ENCODE measurements at places on chromosomes 2 and 18.

DNA sequence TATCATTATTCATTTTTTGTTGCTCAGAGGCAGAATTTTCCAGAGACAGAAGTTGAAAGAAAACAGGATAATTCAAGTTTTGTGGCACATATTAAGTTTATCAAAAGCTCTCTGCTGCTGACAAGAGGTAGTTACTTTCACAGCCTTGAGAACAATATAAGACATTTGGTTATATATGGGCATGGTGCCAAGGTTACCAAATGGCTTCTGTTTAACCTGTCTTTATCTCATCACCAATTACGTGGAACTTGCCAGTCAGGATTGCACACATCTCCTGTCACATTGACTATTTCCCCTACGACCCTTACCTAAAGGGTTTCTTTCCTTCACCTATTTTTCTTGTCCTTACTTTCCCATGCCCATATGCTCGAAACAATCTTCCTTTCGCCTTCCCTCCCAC, 35.9 kb downstream of the KLF7 start:
- DNase-seq, result no peak

DNA sequence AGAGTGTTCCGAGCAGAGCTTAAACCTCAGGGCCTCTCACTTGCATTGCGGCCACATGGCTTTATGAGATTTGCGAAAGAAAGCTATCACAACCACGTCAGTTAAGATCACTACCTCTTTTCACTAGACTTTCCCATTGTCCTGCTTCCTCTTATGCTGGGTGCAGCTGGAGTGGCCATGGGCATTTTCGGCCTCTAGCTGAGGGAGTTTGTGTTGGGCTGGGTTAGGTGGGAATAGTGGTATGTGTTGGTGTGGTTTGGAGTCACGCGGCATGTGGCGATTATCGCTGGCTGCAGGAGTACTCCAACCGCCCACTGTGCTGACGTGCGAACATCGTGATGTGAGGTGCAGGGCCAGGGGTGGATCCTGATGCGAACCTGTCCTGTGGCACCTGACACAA, 27.1 kb downstream of the RALB start:
- no peak for DNase-seq

DNA sequence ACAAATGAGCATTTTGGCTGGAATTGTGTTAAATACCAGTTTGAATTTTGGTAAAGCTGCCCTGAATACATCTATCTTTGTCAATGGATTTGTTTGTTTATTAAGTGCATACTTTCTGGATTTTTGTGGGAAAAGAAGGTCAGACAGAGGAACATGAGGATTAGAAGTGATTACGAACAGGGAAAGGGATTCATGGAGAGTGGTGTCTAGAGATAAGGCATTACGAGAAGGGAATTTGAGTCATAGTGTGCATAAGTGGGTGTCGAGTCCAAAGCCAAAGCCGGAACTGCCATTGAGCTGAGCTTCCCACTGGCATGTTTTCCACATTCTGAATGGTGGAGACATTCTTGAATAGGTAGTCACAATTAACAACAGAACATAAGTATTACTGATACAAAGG, 68.9 kb upstream of the EFEMP1 start:
- no peak for DNase-seq

DNA sequence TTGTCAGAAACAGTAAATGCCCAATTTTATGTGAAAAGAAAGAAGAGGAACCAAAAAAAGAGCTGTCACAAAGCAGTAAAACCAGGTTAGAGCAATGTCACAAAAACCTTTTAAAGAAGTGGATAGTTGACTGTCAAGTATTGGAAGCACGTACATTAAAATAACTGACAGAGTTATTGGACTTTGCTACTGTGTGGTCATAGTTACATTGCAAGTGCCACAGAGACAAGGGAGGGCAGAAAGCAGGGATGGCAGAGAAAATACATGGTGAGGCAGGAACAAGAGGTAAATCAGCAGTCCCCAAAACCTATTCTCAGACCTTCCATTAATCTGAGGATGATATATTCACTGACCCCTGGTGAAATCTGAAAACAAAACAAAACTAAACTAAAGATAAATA, 116.3 kb downstream of the LRP1B start:
- no peak for DNase-seq

GRCh38 chr2:143284087-143284675, 155.0 kb downstream of the ARHGAP15 start:
- no peak for DNase-seq

DNA sequence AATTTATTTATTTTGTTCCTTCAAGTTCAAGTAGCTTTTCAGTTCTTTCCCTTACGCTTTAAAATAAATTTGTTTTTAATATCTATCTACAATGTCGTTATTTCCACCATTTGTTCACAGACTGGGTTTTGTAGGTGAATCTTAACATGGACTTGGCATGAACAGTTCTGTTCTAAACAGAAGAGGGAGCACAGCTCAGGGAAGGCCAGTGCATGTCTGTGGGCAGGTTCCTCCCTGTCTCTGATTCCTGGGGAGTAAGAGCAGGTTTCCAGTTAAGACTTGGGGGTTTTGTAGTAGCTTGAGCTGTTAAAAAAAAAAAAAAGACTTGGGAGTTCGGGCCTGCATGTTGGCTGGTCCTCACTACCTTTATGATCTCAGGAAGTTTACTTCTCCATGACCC, 11.1 kb downstream of the TTL start:
- no peak for DNase-seq

- no peak for DNase-seq
These were observed 252.5 kb downstream of the SMAD2 start for GRCh38 chr18:47677952-47678351.

DNA sequence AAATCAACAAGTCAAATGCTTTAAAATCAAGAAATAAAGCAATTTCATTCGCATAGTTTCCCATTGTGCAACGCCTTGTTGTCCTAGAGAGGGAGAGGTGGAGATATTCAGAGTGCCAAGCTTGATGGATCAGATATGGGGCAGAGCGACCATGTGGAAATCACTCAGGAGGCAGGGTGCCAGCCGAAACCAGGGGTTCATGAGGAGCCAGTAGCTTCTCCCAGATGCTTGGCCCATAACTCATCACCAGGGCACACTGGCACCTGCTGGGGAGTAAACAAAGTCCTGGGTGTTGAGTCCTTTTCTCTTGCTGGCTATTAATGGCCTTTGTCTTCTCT, 53.0 kb upstream of the ASAP2 start:
- DNase-seq, result peak; percentile 29

- DNase-seq, result no peak
These were observed 403.0 kb downstream of the NBAS start for GRCh38 chr2:15158100-15158499.

DNA sequence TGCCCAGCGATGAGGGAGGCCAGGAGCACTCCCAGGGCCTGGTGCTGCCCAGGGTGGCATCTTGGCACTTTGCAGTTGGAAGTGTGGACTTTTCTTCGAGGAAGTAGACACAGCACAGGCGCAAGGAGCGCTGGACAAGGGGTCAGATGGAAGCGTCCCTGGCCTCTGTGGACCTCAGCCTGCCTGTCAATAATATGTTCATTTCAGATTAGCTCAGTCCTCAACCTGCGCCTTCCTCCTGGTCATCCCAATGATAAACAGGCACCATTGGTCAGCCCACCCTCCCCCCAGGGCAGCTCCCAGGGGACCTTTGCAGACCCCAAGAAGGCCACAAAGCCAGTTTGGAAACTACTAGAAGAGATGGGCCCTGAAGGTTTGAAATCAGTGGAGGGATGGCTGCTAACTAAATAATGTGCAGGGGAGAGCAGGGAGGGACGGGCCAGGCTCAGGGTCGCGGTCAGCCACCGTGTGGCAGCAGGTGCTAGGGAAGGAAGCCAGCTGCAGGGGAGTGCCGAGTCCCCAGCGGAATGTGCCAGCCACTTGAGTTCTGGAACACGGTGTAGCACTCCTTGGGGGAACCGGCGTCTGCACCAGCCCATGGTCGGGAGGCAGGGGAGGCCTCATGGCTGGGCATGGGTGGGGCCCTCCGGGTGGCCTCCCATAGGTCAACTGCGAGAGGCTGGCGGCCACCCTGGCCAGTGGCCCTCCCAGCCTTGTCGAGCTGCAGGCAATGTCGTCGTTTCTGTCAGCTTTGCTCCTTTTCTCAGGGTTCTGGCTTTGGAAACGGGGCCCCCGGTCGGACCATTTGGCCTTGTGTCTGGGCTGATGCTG, 59.9 kb downstream of the ADI1 start:
- peak; percentile 67 for DNase-seq

- DNase-seq, result no peak
These were observed 104.0 kb downstream of the SMAD2 start for GRCh38 chr18:47826157-47827074.

DNA sequence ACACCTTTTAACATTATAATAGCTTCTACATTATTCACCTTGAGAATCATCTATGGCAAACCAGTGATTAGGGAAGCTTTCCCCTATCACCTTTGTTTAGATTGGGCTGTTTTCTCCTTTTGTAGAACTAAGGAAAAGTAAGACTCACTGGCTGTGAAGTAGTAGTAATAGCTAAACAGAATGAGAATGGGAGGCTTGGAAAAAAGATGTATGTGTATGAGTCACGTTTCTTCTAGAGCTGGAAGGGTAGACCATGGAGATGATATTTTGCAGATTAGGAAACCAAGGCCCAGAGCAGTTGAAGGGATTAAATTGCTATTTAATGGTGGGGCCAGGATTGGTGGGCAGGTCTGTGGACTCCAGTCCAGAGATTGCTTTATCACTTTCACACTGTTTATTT, 214.5 kb downstream of the MCFD2 start:
- no peak for DNase-seq

DNA sequence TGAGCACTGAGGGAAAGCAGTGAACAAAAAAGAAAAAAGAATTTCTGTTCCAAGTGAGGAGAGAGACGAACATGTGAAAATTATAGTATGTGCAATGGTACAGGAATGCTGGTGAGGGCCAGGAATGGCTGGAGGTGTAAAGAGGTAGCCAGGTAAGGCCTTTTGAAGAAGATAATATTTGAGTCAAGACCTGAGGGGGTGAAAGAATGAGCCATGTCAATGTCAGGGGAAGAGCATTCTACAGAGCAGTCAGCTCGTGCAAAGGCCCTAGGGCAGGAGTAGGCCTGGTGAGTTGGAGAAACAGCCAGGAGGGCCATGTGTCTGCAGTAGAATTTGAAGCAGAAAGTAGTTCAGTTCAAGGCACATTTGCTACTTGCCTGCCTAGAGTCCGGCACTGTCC, 12.4 kb upstream of the RPL31 start:
- no peak for DNase-seq

DNA sequence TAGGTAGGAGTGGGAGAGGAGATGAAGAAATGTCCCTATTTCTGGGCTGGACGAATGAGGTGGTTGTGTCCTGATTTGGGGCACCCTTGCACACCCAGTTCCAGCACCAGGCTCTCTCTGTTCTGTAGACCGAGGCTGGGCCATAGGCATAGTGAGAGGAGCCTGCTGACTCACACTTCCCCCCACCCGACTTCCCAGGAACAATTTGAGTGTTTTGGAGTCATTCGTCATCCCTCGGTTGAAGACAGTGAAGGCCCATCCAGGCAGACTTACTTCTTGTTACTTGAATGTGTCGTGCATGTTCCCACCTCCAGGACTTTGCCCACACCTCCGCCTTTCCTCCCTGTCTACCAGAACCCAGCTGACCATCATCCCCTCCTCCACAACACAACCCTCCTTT, 179.1 kb downstream of the HAUS1 start:
- DNase-seq, result no peak

- peak; percentile 86 for DNase-seq
These were observed at the start of gene NFU1 for GRCh38 chr2:69436938-69437750. NFU1 (minus strand) TSS chr2:69437435; CDS start chr2:69437422, 13 bp downstream.

DNA sequence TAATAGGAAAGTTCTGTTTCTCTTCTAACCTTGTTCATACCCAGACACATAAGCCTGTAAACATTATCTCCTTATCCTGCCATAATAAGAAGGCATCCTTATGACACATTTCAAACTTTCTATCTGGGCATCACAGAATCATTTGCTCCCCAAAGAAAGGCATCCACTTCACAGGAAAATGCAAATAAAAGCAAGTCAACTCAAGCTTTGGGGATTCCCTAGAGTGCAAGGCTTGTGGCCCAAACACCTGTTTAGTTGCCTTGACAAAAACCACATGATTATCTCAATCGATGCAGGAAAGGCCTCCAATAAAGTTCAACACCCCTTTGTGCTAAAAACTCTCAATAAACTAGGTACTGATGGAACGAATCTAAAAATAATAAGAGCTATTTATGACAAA, 195.7 kb upstream of the GALNT5 start:
- no peak for DNase-seq

DNA sequence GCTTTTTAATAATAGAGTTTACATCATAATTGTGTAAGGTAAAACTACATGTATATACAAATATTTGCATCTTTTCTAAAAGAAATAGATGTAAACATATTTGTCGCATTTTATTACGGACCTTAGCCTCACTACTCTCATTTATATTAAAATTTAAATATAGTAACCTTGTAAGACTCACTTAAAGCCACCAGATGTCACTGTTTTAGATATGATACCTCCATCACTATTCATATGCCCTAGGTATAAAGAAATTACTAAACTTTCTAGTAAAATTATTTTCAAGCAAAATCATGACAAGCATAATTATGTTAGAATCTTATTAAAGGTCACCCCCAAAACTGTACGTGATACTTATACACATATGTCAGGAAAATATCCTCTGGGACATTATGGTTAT, 674.3 kb upstream of the REG3G start:
- DNase-seq, result no peak

DNA sequence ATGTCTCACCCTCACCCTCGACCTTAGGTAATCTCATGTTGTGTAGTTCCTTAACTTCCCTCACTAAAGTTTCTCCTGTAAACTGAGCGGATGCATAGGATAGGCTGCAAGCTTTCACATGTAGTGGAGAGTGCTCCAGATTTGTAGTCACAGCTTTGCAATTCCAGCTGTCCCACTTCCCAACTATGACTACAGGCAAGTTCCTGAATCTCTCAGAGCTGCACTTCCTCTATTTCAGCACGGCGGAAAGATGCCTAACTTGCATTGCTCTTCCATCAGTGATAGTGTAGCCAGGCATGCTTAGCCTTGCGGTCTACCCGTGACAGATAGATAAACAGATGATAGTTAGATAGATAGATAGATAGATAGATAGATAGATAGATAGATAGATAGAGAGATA, 183.1 kb upstream of the CCDC68 start:
- no peak for DNase-seq

GRCh38 chr2:160741815-160742214, 248.2 kb upstream of the RBMS1 start:
- no peak for DNase-seq

- DNase-seq, result no peak
These were observed 34.2 kb downstream of the SAP130 start for GRCh38 chr2:127993659-127994058.

GRCh38 chr18:70126832-70127231, 78.7 kb downstream of the RTTN start:
- no peak for DNase-seq

- DNase-seq, result no peak
These were observed 262.1 kb downstream of the GALNT13 start for GRCh38 chr2:154133823-154134222.

GRCh38 chr2:183031911-183032794, 6.1 kb downstream of the NCKAP1 start:
- no peak for DNase-seq

DNA sequence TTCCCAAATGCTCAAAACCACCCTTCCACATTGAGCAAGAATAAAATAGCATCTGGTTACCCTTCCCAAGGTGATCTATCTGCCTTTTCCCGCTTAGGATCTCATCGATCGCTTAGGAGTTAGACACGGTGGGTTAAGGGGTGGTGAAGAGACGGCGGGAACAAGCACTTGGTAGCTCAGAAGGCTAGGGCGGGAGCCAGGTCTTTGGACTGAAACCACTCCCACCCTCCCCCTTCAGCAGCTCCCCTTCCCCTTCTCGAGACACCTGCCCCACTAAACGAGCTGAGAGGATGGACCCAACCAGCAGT, 513 bp downstream of the THOC1 start:
- DNase-seq, result no peak

GRCh38 chr2:2698182-2699120, 367.4 kb upstream of the MYT1L start:
- no peak for DNase-seq

GRCh38 chr2:8327371-8328100, 354.3 kb upstream of the ID2 start:
- DNase-seq, result no peak

All from gastrocnemius medialis (tissue), 4 donors.